ENCODE measurements at places on chromosomes 4 and X.

DNA sequence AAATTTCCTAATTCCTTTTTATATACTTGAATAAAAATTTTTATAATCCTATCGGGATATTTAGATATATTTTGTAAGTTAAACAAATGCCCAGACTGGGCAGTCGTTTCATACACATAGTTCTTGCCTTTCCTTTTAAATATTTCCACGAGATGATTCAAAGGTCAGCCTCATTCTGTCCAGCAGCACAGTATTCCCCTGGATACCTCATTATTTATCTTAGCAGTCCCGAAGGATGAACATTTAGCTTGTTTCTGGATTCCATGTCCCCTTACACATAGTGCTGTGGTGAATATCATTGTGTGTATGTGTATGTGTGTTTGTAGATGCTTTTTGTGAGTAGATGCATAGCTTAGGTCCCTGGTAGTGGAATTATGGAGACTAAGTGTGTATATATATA, 38.3 kb downstream of the RAPGEF2 start:
- no peak for DNase-seq

DNA sequence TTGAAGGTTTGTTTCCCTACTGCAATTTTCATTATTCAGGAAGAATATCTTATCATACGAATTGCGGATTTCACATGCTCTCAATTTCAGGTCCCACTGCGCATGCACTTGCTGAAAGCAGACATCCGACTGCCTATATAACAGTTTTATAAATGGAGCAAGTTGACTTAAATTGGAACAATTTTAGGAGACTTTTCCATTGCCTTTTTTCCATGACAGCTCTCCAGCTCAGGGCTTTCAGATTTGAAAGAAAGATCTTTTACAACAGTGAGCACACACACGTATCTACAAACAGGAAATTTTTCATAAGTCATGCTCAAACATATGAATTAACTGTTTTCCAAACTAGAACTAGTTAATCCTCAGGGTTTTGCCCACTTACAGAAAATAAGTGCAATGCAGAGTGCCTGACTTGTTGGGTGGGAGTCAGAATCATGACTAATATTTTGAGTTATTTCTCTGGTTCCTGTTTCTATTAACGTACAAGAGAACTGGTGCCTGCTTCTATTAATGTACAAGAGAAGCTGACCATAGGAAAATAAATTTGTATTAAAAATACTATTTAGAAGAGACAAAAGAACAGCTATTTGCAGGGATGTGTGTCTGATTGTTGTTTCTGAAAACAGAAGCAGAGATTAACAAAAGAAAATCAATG, 137.9 kb downstream of the GPC3 start:
- no peak for DNase-seq

- no peak for DNase-seq
Measured at GRCh38 chr4:89434364-89434988, 126.9 kb upstream of the GPRIN3 start.

DNA sequence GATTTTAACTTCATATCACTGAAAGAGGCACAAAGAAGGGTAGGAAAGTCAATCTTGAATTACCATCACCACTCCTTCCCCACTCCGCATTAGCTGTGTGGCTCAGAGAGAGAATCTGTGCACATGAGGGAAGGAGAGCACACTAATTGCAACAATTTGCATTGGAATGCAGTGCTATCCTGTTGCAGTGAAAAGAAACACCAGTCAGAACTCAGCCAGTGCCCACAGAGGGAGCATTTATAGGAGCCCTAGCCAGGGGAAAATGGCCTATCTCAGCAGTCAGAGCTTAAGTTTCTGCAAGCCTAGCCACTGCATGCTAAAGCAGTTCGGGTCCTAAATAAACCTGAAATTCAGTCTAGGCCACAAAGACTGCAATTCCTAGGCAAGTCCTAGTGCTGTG, 159.4 kb upstream of the AR start:
- DNase-seq, result no peak

DNA sequence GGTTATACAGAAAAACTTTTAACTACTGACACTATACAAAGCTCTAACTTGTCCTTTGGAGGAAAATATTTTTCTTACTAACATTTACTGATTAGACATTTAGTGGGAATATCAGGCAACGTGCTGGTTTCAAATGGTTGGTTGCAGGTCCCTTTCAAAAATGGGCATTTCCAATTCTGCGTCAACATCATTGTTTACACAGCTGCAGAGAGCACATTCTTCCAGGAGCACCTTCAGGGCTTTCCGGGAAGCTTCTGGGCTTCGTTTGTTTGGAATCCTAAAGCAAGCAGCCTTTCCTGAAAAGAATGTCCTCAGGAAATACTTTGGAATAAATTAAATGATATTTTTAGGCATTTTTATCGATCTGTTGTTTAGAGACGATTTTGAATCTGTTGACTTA, 289.7 kb downstream of the TRIML1 start:
- no peak for DNase-seq

DNA sequence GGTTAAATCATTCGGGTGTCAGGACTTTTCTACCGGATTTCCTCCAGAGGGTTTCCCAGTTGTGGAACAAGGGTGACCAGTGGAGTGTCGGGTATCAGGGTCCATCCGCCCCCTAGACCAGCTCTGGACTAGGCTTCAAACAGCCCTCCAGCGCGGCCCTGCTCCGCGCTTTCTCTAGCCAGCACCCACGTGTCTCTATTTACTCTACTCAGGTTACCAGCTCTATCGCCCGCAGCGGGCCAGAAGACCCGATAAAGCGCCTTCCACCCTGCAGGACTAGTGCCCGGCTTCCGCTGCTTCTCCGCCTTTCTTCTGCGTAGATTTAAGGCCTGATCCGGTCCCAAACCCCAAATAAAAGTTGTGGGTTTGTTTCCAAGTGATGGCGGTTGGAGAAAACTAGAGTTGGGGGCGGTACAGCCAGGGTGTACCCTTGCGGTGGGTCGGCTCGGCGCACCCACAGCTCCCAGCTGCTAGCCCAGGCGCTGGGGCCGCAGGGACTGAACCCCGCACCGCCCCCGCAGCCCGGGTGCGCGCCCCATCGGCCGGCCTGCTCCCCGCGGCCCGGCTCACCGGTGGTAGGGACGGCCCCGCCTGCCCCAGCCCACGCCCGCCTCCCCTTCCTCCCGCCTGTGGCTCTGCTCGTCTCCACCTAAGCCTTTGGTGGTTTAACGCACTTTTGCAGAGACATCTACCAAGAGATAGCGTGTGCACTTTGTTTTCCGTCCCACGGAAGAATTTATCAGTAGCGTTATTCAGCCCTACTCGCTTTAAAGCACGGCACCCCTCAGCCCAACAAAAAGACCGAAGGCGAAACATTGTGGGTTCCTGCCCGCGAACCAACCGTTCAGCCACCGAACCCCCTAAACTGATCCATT, 2.1 kb downstream of the LEF1 start:
- DNase-seq, result peak; percentile 56

DNA sequence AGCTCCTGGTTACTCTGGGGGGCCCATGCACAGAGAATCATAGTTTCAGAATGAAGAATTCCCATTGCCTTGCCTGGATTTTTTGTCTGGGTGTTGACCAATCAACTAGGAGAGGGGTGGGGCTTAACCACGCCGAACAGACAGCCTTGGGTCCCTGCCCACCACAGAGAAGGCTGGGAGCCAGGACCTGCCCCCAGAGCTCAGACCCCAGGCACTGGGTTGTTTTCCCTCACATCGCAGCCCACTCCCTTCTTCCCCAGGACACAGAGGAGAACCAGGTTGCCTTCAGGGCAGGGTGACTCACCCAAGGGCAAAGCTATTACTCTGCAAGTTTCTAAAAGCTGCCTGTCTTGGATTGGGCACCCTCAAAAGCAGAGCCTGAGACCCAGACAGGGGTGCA, 23.3 kb upstream of the CRMP1 start:
- DNase-seq, result no peak

DNA sequence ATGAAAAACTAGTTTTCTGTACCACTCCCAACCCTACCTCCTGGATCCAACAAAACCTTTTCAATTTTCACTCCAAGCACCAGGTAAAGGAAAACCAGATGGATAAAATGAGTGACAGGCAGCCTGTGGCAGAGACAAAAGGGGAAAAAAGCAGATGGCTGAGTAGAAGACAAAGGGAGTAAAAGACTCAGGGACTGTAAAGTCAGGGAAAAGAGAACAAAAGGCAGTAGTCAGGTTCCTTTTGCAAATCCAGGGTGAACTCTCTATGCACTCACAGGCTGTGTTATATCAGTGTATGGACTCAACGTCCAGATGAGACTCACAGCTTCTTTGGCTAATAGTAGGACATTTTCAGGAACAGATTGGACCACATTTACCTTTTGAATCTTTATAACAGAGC, 54.2 kb downstream of the QRFPR start:
- no peak for DNase-seq

DNA sequence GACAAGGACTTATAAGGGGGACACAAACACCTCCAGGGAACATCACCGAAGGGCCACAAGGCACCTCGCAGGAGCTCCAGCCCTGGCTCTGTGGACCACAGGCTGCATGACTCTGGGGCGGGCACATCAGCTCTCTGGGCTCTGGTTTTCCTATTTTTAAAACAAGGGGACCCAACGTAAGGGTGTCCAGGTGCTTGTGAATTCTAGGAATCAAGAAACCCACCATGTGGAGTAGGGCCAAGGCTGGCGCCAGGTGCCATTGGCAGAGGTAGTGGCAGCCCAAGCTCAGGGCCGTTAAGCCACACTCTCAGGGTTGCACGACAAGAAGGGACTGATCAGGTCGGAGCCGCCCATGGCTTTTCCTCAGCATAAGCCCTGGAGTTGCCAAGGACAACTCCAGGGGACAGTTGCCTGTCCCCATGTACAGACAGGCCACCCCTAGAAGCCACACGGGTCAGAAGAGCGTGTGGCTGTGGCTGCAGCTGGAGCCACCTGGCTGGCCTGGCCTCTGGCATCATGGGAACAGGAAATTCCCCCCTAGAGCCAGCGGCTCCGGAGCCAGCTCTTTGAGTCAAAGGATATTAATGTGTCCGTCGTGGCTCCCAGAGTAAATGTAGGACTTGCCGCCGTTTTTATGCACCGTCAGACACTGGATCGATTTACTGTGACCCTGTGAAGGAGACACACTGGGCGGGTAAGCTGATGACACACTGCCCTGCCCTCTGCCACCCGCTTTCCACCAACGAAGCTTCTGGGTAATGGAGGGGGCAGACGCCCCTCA, 32.5 kb downstream of the WDR1 start:
- DNase-seq, result no peak

DNA sequence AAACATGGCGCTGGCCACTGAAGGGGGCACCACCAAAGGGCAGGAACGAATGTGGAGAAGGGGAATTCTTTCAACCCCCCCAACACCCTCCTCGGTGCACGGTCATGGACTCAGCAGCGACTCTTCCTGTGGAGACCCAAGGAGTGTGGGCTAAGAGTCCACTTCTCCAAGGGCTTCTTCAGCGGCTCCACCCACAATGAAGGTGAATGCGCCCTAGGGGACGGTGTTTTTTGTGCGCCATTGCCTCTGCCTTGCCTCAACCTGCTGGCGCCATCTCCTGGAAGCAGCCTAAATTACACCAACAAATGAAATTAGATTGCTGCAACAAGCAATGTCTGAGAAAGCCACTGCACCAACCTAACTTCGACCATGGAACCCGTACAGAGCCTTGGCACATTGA, 169.2 kb upstream of the MAGEB18 start:
- no peak for DNase-seq

All from stimulated activated CD4-positive, alpha-beta T cell treated with anti-CD3 and anti-CD28 coated beads, Interleukin-4, amount 100 ng/mL, for 48 hours (primary cell).